ENCODE measurements at places on chromosomes 5 and 9.
A peak's percentile ranks its signal among the peaks of the same experiment; 100 is the strongest.

- no peak for DNase-seq
- H3K36me3 ChIP-seq, result no peaks in the 10 kb centered on the region
- peaks cover 33% of the 10 kb centered on the region for H3K27me3 ChIP-seq
- H3K4me3 ChIP-seq, result no peak overlapping the region
- no peak overlapping the region for H3K27ac ChIP-seq
- peaks cover 6% of the 10 kb centered on the region for H3K4me1 ChIP-seq
Measured at GRCh38 chr9:126791406-126792230, 13.2 kb upstream of the ZBTB43 start.

DNA sequence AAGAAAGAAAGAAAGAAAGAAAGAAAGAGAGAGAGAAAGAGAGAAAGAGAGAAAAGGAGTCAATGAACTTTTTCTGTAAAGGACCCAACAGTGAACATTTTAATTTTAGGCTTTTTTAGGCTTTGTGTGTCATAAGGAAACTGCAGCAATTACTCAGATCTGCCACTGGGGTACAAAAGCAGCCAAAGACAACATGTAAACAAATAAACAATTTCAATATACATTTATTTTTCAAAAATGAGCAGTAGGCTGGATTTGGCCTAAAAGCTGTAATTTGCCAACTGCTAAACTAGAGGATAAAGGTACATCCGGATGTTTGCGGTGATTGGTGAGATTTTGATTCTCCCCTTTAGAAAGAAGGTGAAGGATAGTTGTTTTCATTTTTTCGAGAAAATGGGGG, 143.6 kb downstream of the CEMIP2 start:
- no peak overlapping the region for H3K4me3 ChIP-seq
- H3K4me1 ChIP-seq, result no peaks in the 10 kb centered on the region
- peaks cover 14% of the 10 kb centered on the region for H3K27me3 ChIP-seq
- no peak overlapping the region for H3K27ac ChIP-seq

- H3K27me3 ChIP-seq, result peaks cover 67% of the 10 kb centered on the region
Measured at GRCh38 chr9:98944057-98944733, 488 bp downstream of the COL15A1 start.

DNA sequence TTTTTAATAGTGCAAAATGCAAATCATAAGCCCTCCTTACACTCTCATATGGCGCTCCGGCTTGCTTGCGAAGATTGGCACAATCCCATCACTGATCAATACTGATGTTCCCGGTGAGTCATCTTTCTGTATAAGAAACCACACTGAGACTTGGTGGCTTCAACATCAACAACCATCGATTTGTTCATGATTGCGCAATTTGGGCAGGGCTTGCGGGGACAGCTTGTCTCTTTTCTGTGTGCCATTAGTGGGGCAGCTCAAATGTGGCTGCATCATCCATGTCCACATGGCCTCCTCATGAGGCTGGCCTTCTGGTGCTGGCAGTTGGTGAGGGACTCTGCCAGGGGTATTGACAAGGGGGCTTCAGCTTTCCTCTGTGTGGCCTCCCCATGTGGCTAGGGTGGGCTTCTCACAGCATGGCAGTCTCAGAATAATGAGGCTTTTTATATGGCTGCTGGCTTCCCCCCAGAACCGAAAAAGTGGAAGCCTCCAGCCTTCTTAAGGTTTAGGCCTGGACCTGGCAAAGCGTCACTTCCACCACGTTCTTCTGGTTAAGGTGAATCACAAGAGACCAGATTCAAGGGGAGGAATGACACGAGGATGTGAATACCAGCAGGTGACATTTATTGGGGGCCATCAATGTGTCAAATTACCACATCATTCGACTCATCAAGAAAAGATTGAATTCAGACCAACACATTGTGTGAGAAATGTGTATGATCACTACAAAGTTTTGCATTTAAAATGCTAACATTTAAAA, 79.5 kb upstream of the NFIL3 start:
- no peak overlapping the region for H3K4me3 ChIP-seq
- peaks cover 26% of the 10 kb centered on the region for H3K4me1 ChIP-seq
- H3K36me3 ChIP-seq, result no peaks in the 10 kb centered on the region
- H3K27ac ChIP-seq, result no peak overlapping the region
- H3K27me3 ChIP-seq, result peaks cover 14% of the 10 kb centered on the region

DNA sequence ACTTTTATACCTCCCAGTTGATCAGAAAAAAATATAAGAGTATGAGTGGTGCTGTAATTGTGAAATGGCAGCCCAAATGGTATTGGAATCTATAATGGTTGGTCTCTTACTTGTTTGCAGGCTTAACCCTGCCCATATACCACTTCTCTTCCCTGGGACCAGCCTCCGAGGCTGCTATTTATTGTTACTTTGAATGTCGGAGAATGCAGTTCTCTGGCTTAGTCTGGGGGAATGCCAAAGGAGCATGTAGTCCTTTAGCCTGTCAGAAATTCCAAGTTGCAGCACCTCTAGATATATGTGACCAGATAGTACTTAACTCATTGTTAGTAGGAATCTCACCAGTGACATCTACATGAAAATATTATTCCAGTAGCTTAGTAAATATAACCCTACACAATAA, 47.5 kb downstream of the SLC44A1 start:
- no peaks in the 10 kb centered on the region for H3K36me3 ChIP-seq
- H3K4me3 ChIP-seq, result no peak overlapping the region
- no peak for DNase-seq
- no peak overlapping the region for H3K27ac ChIP-seq
- peaks cover 15% of the 10 kb centered on the region for H3K4me1 ChIP-seq
- H3K27me3 ChIP-seq, result peaks cover 18% of the 10 kb centered on the region

DNA sequence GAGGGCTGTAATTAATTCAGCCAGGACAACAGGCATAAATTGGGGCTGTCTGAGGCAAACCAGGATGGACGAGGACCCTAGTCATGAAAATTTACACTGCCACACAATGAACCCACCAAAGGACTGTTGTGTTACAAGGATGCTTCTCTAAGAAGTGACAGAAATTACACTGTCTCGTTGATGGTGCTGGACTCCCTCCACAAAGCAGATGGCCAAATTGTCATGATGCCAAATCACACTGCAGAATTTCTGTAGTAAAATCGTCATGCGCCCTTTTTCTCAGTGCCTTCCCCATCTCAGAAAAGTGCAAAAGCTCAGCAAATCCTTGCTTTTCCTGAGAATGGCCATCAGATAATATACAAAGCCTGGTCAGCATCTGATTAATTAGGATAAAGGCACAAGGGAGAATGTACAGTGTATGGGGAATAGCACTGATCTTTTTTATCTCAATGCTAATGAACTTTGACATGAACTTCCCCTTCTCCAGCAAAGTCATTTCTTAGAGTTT, 545.8 kb downstream of the CSNK1G3 start:
- H3K4me3 ChIP-seq, result no peak overlapping the region
- DNase-seq, result no peak
- no peak overlapping the region for H3K27ac ChIP-seq
- no peaks in the 10 kb centered on the region for H3K27me3 ChIP-seq

- H3K4me3 ChIP-seq, result no peak overlapping the region
- H3K4me1 ChIP-seq, result no peaks in the 10 kb centered on the region
- no peak overlapping the region for H3K27ac ChIP-seq
- DNase-seq, result no peak
- no peaks in the 10 kb centered on the region for H3K36me3 ChIP-seq
- H3K27me3 ChIP-seq, result no peaks in the 10 kb centered on the region
Measured at GRCh38 chr9:131036529-131037334, 27.8 kb downstream of the LAMC3 start.

GRCh38 chr9:115680231-115680630, 473.4 kb upstream of the PAPPA start:
- DNase-seq, result no peak
- H3K27ac ChIP-seq, result no peak overlapping the region
- H3K36me3 ChIP-seq, result no peaks in the 10 kb centered on the region

DNA sequence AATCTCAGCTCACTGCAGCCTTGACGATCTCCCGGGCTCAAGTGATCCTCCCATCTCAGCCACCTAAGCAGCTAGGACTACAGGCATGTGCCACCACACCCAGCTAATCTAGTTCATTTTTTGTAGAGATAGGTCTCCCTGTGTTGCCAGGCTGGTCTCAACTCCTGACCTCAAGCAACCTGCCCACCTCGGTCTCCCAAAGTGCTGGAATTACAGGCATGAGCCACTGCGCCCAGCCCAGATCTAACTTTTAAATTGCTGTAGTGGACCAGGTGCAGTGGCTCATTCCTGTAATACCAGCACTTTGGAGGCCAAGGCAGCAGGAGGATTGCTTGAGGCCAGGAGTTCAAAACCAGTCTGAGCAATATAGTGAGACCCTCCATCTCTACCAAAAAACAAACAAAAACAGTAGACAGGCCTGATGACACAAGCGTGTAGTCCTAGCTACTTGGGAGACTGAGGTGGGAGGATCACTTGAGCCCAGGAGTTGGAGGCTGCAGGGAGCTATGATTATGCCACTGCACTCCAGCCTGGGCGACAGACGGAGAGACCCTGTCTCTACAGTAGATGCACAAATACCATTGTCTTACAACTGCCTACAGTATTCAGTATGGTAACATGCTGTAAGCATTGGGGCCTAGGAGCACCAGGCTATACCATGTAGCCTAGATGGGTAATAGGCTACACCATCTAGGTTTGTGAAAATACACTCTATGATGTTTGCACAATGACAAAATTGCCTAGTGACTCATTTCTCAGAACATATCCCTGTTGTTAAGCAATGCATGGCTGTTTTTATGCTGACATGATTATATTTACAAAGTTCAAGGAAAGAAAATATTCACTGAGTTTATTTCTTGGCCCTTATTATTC, 1.5 kb upstream of the SIT1 start:
- peaks cover 49% of the 10 kb centered on the region for H3K4me1 ChIP-seq
- H3K27ac ChIP-seq, result peak overlapping the region; percentile 45
- peak overlapping the region; percentile 96 for H3K4me3 ChIP-seq
- H3K36me3 ChIP-seq, result peaks cover 18% of the 10 kb centered on the region
- H3K27me3 ChIP-seq, result no peaks in the 10 kb centered on the region

GRCh38 chr5:61279725-61280124, 52.3 kb upstream of the ZSWIM6 start:
- H3K36me3 ChIP-seq, result no peaks in the 10 kb centered on the region
- H3K4me1 ChIP-seq, result peaks cover 30% of the 10 kb centered on the region
- H3K4me3 ChIP-seq, result no peak overlapping the region
- no peak overlapping the region for H3K27ac ChIP-seq

- H3K4me3 ChIP-seq, result no peak overlapping the region
- DNase-seq, result no peak
- H3K4me1 ChIP-seq, result no peaks in the 10 kb centered on the region
Measured at GRCh38 chr5:150172556-150172955, 6.0 kb downstream of the CDX1 start.

GRCh38 chr5:132812781-132813598, at the start of gene SOWAHA:
Gene SOWAHA (plus strand): TSS chr5:132813302. CDS start chr5:132813622, 320 bp downstream.
- H3K36me3 ChIP-seq, result no peaks in the 10 kb centered on the region
- no peak for DNase-seq
- H3K4me1 ChIP-seq, result peaks cover 10% of the 10 kb centered on the region
- peak within 1 kb of the TSS; percentile 74 for H3K4me3 ChIP-seq
- H3K27me3 ChIP-seq, result peaks cover 67% of the 10 kb centered on the region

DNA sequence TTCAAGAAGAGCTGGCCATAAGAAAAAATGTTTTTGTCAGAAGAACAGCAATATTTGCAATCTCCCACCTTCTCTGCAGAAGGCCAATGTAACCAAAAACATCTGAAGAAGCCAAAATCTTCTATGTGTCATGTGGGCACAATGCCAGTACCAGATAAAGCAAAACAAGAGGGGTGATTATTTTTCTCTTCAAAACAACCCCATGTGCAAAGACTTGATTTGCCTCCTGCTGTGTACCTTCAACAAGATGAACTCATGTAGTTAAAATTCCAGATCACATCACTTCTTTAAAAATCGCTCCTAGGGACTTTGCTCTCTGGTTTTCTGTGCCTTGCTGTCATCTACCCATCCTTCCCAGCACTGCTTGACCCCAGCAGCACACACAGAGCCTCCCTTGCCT, 134.0 kb upstream of the MAP3K1 start:
- H3K27me3 ChIP-seq, result peaks cover 7% of the 10 kb centered on the region
- peaks cover 17% of the 10 kb centered on the region for H3K4me1 ChIP-seq
- no peak overlapping the region for H3K4me3 ChIP-seq
- no peaks in the 10 kb centered on the region for H3K36me3 ChIP-seq

GRCh38 chr9:136941231-136942111, 3.1 kb downstream of the FBXW5 start:
- no peak overlapping the region for H3K27ac ChIP-seq
- H3K27me3 ChIP-seq, result no peaks in the 10 kb centered on the region
- no peak for DNase-seq
- H3K4me1 ChIP-seq, result peaks cover 5% of the 10 kb centered on the region

GRCh38 chr9:127307802-127308201, 43.2 kb downstream of the GARNL3 start:
- no peak overlapping the region for H3K27ac ChIP-seq
- H3K4me3 ChIP-seq, result no peak overlapping the region
- peaks cover 29% of the 10 kb centered on the region for H3K27me3 ChIP-seq
- peaks cover 2% of the 10 kb centered on the region for H3K4me1 ChIP-seq

GRCh38 chr9:119938871-119939270, 569.6 kb upstream of the BRINP1 start:
- H3K27ac ChIP-seq, result no peak overlapping the region
- no peak for DNase-seq
- no peaks in the 10 kb centered on the region for H3K27me3 ChIP-seq
- no peak overlapping the region for H3K4me3 ChIP-seq
- no peaks in the 10 kb centered on the region for H3K36me3 ChIP-seq

- peaks cover 5% of the 10 kb centered on the region for H3K4me1 ChIP-seq
- no peaks in the 10 kb centered on the region for H3K36me3 ChIP-seq
- H3K27ac ChIP-seq, result no peak overlapping the region
- DNase-seq, result no peak
Measured at GRCh38 chr5:87210076-87210475, 57.6 kb upstream of the RASA1 start.

- no peaks in the 10 kb centered on the region for H3K27me3 ChIP-seq
- H3K36me3 ChIP-seq, result peaks cover 26% of the 10 kb centered on the region
- H3K27ac ChIP-seq, result no peak overlapping the region
- DNase-seq, result no peak
- peaks cover 17% of the 10 kb centered on the region for H3K4me1 ChIP-seq
Measured at GRCh38 chr9:129146441-129146941, 31.6 kb downstream of the IER5L start.

GRCh38 chr5:137265457-137265856, 233.7 kb downstream of the SPOCK1 start:
- no peak overlapping the region for H3K27ac ChIP-seq
- no peak for DNase-seq
- no peaks in the 10 kb centered on the region for H3K36me3 ChIP-seq
- H3K27me3 ChIP-seq, result peaks cover 2% of the 10 kb centered on the region

GRCh38 chr5:66718374-66719002, 122.3 kb downstream of the MAST4 start:
- no peaks in the 10 kb centered on the region for H3K36me3 ChIP-seq
- peaks cover 18% of the 10 kb centered on the region for H3K27me3 ChIP-seq
- no peaks in the 10 kb centered on the region for H3K4me1 ChIP-seq
- no peak overlapping the region for H3K27ac ChIP-seq
- H3K4me3 ChIP-seq, result no peak overlapping the region

- DNase-seq, result no peak
- H3K4me1 ChIP-seq, result no peaks in the 10 kb centered on the region
- no peaks in the 10 kb centered on the region for H3K36me3 ChIP-seq
- H3K4me3 ChIP-seq, result no peak overlapping the region
- no peak overlapping the region for H3K27ac ChIP-seq
Measured at GRCh38 chr5:96516631-96517071, 83.6 kb upstream of the PCSK1 start.

GRCh38 chr9:121324316-121324715, 45.7 kb downstream of the STOM start:
- peaks cover 4% of the 10 kb centered on the region for H3K36me3 ChIP-seq
- no peak for DNase-seq
- no peaks in the 10 kb centered on the region for H3K27me3 ChIP-seq
- H3K4me1 ChIP-seq, result peaks cover 17% of the 10 kb centered on the region

Measured in activated T-helper 2 cell treated with anti-CD3 and anti-CD28 coated beads, Interferon-gamma antibody, Interleukin-2, Interleukin-4, amounts not matched to agents 10 μg/mL and 5 μg/mL and 100 μg/mL, durations not matched to agents 14 hours and 24 hours and 36 hours (primary cell).